Suppressor macrophage treated with lipopolysaccharide for 1 hour (primary cell): ENCODE measurements at places on chromosomes 6 and 20.

GRCh38 chr6:47231151-47231550 is 78.6 kb downstream of the TNFRSF21 start:
- peak; percentile 25 for DNase-seq

DNA sequence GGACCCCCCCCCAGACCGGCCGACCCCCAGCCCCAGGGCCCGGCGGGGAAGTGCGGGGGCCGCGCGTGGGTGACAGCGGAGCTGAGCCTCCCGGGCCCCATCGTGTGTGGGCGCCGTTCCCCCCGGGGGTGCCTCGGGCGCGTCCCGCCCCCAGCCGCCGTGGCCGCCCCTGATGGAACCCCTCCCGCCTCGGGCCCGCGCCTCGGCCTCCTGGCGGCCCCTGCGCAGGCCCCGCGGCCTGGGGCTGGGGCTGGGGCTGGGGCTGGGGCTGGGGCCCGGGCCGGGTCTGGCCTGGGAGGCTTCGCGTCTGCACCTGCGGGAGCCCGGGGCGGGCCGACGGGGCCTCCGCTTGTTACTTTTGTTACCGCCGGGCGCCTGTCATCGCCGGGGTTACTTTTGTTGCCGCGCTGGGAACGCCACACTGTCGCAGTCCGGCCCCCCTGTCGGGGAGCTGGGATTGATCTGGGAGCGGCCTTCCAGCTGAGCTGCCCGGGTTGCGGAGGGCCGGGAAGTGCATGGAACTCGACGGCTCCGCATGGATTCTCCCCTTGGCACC is 598 bp downstream of the OGFR start:
- no peak for DNase-seq

- DNase-seq = no peak
Observed at GRCh38 chr6:90428514-90428913, 131.9 kb upstream of the BACH2 start.

DNA sequence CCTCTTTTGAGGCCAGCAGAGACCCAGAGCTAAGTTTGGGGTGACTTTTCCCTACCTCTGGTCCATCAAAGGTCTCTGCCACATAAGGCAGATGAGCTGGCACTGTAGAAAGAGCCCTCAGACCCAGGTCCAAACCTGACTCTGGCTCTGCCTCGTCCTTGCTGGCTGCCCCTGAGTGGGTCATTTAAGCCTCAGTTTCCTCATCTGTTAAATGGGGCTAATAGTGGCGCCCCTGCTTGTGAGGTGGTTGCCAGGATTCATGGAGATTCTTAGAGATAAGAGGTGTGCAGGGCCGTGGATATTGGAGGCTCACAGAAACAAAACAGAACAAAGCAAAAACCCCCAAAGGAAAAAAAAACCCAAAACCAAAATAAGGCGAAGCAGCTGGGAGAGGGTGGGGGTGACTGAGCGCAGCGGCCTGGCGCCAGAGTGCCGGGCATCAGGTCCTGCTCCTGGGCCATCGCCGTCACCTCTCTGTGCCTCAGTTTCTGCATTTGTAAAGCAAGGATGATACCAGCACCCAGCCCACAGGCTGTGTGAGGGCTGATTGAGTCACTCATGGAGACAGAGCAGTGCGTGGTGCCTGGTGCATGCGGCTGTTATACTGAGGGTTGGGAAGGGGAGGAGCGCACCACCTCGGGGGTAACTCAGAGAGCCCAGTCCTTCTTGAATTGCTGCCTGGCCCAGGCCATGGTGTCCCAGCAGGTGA is 133.8 kb upstream of the PTPN1 start:
- DNase-seq = no peak

- DNase-seq = no peak
Observed at GRCh38 chr6:159633196-159633595, 59.8 kb downstream of the SOD2 start.

DNA sequence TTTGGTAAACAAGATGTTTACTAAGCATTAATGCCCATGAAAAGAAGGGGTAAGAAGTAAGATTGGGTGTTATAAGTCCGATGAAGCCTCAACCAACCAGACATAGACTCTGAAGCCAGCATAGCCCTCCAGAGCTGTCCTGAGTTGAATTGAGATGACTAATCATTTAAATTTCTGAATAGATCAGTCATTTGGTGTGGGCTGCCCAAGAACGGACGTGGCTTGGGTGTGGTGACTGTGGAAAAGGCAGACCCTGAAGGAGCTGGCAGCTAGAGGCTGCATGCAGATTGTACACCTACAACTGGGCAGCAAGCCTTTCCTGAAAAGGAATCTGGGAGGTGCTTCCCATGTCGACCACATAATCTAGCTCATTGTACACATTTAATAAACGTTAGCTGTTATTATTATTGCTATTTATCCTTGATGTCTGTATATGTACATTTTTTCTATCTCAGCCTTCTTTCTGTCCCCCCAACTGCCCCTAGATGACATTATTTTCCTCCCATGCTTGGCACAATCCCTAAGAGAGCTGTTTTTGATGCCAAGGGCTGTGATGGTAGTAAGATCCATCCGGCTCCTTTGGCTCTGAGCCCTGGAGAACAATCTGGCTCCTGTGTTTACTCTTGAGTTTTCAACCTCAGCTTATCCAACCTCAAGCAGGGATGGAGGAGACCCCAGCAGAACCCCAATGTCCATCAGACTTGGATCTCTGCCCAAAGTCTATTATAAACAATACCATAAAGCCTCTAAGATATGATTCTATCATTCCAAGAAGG is 57.6 kb upstream of the JAG1 start:
- no peak for DNase-seq

- DNase-seq = no peak
Observed at GRCh38 chr6:138346302-138347195, 31.2 kb upstream of the SMIM28 start.

GRCh38 chr6:156589281-156589680 is 187.9 kb upstream of the ARID1B start:
- DNase-seq = no peak

DNA sequence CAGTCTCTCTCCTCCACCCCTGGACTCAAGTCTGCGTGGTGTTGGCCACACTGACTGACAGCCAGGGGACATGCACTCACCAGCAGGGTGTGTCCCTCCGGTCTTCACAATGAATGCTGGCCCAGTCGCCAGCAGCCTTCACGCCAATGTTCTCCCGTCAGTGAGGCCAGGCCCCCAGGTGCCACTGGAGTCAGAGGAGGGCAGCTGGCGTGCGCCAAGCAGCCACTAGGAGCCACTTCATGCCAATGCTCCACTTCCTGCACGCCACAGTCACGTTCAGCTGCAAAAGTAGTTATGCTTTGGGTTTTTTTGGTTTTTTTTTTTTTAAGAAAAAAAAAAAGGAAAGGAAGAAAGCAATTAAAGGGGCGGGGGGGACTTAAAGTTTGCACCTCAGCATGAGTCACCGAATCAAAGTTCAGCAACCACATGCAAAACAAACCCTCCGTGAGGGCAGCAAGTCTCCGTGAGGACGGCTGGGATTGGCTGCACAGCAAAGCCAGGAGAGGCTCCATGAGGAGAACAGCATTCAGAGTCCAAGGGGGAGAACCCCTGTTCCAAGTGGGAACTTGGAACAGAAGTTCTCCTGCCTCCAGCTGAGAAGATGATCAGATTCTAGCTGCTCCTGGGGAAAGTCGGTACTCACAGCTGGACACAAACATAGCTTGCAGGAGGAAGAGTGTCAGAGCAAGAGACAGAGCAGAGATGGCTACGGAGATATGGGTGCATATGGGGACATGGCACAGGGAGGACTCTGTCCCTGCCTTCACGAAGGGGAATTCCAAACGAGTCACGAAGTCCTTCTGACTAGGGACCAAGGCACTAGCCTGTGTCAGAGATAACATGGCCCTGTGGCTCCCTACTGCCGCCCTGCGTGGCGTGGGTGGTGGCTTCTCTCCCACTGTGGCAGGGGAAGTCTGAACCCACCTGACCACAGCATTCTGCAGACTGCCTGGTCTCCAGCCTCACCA is at the start of gene ZC3H12D:
TSS of gene ZC3H12D (minus strand) at position 282 of the 968 bp plus-strand sequence. CDS start 10,471 bp downstream, outside the sequence.
- DNase-seq = peak; percentile 88

- DNase-seq = no peak
Observed at GRCh38 chr6:22350109-22350508, 53.3 kb upstream of the PRL start.

DNA sequence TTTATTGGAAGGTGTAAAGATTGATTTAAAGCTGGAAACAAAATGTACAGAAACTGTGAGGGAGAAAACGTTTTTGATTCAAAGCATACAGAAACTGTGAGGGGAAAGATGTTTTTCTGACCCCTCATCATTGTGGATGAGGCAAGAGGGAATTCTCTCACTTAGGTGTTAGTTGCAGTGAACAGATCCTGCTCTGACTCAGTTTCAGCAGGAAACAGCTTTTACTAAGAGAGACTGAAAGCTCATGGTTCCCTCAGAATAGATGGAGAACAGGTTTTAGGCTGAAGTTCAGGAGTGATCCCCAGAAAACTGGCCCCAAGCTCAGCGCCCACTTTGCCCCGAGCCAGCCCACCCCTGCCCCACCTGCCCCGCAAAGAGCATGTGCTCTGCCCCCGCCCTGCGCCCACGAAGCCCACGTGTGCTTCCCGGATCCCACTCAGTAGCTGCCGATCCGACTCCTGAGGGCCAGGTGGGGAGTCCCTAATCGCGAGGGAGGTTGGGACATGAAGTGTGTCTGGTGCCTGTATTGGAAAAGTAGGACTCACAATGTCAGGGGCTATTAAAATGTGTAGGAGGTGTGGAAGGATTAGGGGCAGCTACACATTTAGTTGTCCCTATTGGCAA is 41.2 kb downstream of the DUSP22 start:
- DNase-seq = no peak

DNA sequence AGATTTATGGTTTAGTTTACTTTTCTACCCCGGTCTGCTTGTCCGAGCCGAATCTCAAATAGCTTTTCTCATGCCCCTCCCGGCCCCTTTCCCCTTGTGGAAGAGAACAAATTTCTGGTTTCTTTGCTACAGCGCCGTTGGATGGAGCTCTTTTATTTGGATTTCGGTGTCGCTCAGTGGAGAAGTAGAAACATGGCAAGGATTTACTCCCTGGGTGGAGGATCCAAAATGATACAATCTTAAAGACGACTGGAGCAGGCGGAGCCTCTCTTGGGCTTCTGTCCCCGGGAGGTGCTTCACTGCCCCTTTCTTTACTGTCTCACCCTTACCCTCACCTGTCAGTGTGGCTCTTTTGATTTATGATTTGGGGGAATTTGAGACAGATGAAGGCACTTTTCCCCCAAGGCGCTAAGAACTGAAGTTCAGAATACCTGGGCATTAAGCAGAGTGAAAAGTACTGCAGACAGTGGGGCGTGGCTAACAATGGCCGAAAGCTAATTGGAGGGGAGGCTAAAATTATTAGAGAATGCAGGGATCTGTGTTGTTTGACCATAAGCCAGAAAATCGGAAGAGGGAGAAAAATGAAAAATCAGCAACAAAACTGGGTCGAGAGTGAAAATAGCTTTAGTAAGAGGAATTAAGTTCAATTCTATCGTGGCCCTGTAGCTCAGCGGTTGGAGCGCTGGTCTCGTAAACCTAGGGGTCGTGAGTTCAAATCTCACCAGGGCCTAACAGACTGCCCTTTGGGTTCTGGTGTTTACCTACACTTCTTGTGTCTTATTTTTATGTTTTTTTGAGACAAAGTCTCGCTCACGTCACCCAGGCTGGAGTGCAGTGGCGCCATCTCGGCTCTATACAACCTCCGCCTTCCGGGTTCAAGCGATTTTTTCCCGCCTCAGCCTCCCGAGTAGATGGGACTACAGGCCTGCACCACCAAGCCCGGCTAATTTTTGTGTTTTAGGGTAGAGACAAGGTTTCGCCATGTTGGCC is 145.1 kb upstream of the ZNF184 start:
- DNase-seq = no peak

GRCh38 chr6:138289739-138290138 is 71.4 kb upstream of the PBOV1 start:
- no peak for DNase-seq
